ENCODE measurements at places on chromosomes 7 and 10.

DNA sequence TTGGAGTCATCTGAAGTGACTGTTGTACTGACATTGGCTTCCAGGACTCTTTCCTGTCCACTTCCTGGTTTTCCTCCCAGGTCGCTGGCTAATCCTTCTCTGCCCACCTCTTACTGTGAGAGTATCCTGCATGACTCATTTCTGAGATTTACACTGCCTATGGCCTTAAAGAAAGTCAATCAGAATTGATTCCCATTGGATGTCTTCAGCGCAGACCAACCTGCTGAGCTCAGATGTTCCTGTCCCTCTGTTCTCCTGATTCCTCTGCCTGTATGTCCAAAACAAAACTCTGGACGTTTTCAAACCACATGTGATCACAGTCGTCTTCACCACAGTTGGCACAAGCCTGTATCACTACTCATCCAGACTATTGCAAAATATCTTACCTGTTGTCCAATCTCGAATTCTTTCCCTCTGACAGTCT is 262.1 kb downstream of the CREB5 start:
- DNase-seq = no peak

DNA sequence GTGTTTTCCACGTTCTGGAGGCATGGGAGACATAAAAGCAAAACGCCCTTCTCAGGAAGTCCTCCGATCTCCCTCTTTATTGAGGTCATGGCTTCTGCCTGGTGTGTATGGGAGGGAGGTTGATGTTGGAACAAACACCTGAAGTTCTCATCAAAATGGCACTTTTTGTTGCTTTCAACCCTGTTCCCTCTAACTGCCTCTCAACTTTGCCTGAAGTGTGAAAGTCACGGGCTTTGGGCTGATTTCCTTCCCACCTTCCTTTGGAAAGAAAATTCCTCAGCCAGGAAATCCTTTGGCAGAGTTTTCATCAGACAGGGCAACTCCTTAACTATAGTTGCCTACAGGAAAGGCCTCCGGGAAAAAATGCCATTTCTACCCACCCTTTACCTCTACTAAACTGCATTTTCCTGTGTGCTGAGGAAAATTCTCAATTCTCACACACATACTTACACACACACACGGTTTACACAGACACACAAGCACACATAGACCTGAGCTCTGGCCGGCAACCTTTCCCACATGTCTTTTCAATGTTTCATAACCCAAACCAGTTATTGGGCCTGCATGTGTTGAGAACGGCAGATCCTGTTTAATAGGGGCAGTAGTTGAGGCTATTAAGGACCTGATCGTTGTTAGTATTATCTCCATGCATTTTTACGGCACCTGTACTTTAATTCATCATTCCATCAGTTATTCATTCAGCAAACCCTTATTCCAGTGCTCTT is 36.4 kb downstream of the CYP17A1 start:
- DNase-seq = no peak

- no peak for DNase-seq
Observed at GRCh38 chr10:24009115-24009514, 199.8 kb upstream of the KIAA1217 start.

DNA sequence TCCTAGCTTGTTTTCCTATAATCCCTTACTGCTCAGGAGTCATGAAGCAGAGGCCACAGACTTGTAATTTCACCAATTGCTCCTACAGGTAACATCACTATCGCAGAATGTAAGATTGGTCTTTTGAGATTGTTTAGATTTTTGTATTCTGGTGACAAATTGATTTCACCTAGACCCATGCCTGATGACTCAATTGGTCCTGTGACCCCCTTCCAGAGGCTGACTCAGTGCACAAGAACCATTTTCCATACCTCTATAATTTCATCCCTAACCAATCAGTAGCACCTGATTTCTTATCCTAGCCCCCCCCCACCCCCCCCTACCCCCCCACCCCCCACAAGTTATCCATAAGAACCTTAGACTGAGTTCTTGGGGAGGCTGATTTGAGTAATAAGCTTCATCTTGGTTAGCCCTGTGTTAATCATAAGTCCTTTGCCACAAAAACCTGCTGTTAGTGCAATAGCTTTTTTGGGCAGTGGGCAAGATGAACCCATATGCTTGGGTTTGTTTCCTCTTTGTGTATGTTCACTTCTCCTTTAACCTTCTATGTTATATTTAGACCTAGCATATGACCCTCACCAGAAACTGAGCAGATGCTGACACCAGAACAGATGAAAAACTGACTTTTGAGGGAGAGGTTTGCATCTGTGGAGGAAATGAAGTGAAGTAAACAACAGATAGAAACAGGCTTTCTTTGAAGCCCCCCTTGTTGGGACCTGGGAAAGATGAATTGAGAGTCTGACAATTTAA is 187.1 kb downstream of the KIF20B start:
- no peak for DNase-seq

DNA sequence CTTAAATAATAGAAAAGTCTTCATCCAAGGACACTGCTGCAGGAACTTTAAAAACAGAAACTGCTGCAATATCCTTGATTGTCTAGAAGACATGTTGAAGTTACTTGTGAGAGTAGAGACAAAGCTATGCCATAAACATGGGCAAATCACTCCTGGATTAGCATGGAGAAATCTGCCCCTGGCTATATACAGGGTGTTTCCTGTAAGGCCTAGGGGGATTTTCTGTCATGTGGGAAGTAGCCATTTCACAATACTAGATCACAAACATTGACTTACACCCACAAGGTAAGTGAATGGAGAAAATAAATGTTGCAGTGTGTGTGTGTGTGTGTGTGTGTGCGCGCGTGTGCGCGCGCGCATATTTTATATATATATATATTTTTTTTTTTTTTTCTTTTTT is 35.2 kb upstream of the PDK4 start:
- no peak for DNase-seq

GRCh38 chr7:157268540-157268939 is 68.3 kb upstream of the DNAJB6 start:
- DNase-seq = no peak

DNA sequence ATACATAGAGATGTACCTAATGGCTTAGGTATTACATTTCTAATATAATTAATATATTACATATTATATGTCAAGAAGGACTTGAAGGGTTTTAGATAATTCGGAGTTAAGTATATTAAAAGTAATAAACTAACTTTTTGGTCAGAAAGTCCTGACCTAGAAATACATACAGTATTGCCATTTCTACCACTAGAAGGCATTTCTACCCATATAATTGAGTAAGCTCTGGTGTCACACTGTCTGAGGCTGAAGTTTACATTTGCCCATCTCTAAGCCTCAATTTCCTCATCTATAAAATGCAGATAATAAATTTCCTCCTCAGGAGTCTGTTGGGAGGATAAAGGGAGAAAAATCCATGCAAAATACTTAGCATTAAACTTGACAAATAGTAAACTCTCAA is 7.1 kb downstream of the FKBP14 start:
- no peak for DNase-seq

- DNase-seq = no peak
Observed at GRCh38 chr7:140212100-140212881, 35.5 kb upstream of the KDM7A start.

DNA sequence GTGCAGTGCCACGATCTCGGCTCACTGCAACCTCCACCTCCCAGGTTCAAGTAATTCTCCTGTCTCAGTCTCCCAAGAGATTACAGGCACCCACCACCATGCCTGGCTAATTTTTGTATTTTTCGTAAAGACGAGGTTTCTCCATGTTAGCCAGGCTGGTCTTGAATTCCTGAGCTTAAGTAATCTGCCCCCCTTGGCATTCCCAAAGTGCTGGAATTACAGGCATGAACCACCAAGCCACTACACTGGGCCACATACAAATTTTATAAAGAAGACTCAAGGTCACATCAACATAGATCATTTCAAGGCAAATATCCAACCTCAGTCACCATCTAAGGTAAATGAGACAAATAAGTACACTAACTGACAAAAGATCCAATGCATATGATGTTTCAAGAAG is 32.1 kb downstream of the IGF2BP3 start:
- no peak for DNase-seq

GRCh38 chr10:3830946-3831345 is 45.9 kb upstream of the KLF6 start:
- no peak for DNase-seq

DNA sequence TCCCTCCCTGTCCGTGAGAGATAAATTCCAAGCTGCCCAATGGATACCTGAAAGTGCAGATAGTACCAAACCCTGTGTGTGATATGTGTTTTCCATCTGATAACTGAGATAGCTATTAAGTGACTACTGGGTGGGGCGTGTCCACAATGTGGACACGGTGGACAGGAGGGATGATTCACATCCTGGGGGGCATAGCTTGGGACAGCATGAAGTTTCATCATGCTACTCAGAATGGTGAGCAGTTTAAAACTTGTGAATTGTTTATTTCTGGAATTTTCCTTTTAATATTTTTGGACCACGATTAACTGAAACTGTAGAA is 158.6 kb downstream of the CREB5 start:
- no peak for DNase-seq

DNA sequence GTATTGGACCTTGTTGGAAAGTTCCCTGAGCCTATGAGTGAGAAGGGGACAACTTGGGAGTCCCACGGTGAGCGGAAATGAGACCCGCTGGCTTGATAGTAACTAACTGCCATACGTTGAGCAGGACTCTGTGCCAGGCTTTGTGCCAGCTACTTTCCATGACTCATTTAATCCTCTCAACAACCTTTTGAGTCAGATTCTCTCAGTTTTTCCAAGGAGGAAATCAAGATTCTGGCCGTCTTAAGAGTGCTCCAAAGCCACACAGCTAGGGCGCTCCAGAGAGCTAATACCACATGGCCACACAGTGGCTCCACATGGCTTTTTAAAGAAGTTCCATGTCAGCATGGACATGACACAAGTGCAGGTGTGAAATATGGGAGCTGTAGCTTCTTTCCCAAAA is 55.7 kb downstream of the NOD1 start:
- no peak for DNase-seq

DNA sequence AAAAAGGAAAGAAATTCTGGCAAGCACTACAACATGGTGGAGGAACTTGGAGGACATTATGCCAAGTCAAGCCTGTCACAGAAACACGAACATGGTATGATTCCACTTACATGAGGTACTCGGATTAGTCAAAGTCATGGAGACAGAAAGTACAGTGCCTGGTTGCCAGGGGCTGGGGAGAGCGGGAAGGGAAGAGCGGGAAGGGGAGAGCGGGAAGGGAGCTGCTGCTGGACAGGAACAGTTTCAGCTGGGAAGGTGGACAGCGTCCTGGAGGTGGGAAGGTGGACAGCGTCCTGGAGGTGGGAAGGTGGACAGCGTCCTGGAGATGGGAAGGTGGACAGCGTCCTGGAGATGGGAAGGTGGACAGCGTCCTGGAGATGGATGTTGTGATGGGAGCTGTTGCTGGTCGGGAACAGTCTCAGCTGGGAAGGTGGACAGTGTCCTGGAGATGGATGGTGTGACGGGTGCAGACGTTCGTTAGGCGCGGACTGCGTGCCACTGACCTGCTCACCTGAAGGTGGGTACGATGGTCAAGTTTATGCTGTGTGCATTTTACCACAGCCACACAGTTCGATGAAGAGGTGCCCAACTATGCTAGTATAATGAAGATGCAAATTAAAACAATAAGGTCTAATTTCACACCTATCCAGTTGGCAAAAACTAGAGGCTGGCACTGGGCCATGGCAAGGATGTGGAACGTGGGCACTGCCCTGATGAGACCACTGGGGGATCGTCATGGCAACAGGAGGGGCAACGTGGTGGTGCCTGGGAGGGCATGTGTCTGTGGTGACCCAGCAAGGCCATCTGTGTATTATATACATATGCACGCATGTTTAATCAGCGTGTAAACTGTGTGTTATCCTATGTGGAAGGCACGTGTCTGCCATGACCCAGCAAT is 103.8 kb downstream of the NKX6-2 start:
- no peak for DNase-seq

DNA sequence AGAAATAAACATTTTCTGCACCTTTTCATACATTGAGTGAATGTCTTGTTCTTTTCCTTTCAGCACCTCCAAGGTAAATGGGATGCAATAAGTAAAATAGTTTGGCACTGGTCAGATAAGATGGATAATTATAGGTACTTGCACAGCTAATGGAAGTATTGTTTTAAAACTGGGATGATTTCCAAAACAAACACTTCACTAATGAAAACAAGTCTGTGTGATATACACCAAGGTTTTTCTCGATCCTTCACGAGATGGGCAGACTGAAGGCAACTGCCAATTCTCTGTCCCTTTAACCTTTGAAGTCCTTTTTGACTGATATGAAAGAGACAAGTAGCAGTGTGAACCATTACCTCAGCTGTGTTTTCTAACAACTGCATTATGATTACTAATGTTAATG is 423.8 kb downstream of the GFRA1 start:
- DNase-seq = no peak

- DNase-seq = no peak
Observed at GRCh38 chr10:92054807-92055206, 131.2 kb downstream of the BTAF1 start.

- DNase-seq = no peak
Observed at GRCh38 chr7:63070696-63071095, 928.0 kb upstream of the ZNF722 start.

DNA sequence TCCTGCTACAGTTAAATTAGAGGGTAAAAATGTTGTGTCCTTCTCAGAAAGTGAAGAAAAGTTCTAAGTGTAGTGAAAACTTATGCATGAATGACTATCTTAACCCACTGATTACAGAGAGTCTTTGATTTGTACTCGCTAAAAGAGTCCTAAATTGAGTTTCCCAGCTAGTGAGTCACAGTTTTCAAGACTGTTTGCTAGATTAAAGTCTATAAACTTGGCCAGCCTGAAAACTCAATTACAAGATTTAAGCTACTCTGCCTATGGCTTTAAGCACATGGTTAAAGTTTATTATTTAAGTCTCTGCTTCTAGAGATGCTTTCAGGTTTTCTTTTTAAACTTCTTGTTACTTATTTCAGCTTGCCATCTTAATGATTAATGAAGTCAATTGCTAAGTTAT is 44.4 kb downstream of the MRPS24 start:
- no peak for DNase-seq

DNA sequence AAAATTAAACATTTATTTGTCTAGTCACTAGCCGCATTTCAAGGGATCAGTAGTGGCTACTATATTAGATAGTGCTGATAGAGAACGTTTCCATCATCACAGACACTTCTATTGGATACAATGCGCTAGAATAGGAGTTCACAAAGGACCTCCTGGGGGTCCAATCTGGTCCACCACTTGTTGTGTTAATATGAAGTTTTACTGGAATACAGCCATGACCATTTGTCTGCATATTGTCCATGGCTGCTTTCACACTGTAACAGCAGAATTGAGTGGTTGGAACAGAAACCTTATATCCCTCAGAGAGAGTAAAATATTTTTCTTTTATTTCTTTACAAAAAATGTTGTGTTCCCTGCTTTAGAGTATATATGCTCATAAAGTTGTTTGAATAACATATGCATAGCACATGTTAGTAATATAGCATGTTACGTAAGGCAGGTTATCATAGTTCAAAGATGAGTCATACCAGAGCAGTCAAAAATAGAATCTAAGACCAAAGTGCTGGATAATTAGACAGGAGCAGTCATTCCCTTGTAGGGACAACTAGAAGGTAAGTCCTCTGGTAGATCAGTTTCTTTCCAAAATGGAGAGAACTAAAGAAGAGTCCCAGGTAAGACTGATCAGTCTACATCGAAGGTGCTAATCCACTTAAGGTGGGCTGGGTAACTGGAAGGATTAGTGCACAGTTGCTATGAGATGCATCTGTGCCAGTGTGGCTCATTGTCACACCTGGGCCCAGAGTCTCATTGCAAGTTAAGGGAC is 14.9 kb downstream of the BZW2 start:
- DNase-seq = no peak

- DNase-seq = no peak
Observed at GRCh38 chr7:40234666-40235065, 99.9 kb downstream of the SUGCT start.

Data from NCI-H1092 (cell line).